Activated effector memory CD4-positive, alpha-beta T cell treated with Interleukin-2 at 50 U/mL for 16 hours (primary cell): ENCODE measurements at places on chromosomes 4 and X.

DNA sequence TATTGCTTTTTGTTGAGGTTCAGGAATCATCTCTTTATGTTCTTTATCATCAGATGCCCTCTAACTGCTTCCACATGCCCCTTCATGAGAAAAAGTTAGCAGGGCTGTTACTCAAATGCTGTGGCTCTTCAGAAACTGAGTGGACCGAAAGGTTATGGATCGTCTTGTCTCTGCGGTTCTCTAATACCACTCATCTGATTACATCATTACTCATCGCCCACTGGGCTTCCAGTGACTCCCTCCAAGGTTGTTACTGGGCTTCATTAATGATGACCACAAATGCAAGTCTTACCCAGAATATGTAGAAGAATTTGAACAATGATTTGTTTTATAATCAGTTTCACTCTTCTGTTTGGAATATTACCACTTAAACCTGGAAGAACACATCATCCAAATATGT is 67.7 kb downstream of the RWDD4 start:
- no peak for DNase-seq

DNA sequence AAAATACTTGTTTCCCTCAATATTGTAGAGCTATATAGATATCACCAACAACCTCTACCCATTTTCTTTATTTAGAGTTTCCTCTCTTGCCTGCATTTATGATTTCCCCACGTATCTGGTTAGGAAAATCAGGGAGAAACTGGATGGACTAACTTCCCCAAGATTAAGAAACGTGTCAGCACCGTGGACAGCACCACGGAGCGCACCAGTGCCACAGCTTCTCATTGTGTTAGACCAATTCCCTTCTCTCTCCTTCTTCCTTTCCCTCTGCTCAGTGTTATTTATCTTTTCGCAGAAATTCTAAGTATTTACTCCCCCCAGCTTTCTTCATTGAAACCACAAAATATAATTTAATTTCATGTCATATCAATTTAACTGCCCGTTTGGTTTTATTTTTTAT is 568.6 kb upstream of the BOD1L1 start:
- no peak for DNase-seq

GRCh38 chrX:153623310-153624029 is 23.5 kb upstream of the DUSP9 start:
- DNase-seq = no peak

DNA sequence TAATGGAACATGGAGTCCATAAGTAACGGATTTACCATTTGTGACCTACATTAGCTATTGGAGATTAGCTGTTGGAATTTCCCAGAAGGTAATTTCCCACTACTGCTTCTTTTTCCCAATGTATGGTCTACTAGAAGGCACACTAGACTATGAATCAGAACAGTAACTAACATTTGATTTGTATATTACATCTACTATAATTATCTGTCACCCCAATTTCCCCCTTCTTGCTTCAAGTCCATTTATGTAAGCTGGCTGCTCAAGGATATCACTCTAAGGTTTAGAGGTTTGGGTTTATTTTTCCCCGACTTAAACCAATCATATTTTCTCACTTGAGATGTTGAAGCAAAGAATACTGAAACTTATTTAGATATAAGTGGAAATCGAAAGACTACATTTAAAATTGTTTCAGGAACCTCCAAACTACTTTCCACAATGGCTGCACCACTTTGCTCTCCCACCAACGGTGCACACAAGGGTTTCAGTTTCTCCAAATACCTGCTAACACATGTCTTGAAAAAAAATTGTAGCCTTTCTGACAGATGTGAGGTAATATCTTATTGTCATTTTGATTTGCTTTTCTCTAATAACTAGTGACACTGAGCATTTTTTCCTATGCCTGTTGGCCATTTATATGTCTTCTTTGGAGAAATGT is 33.3 kb upstream of the H2AZ1 start:
- no peak for DNase-seq

DNA sequence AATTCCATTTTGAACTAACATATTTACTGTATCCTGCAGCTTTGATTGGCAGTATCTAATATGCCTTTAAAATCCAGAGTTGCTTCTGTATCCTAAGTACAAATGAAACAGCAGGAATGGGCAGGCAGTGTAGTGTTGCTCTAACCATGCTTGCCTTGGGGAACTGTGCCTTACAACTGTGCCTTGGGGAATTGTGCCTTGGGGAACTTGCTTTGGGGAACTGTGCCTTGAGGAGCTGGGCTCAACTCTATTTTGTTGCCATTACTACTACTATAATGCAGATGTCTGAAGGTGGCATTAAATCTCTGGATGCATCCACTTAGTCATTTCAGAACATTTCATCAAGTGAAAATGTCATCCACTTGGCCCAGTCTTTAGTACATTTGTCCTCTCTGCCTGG is 6.9 kb downstream of the CXCL3 start:
- no peak for DNase-seq

GRCh38 chr4:10159671-10160070 is 43.1 kb upstream of the WDR1 start:
- DNase-seq = no peak

- DNase-seq = no peak
Measured at GRCh38 chr4:184273166-184274147, 55.8 kb upstream of the ENPP6 start.

DNA sequence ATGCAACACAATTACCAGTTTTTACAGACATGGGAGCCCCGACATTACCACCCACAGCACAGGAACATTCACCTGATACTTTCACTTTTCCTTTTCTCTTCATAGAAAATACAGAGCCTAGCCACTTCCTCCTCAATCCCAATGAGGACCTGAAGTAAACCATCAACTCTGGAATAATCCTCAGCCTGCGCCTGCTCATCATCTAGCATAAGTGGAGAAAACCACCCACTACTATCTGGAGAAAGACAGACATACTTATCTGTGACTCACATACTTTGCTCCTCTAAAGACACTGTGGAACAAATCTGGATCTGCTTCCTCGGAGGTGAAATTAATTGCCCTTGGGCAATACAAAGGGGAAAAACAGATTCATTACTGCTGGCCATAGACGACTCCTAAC is 47.8 kb downstream of the ZCCHC13 start:
- DNase-seq = no peak

DNA sequence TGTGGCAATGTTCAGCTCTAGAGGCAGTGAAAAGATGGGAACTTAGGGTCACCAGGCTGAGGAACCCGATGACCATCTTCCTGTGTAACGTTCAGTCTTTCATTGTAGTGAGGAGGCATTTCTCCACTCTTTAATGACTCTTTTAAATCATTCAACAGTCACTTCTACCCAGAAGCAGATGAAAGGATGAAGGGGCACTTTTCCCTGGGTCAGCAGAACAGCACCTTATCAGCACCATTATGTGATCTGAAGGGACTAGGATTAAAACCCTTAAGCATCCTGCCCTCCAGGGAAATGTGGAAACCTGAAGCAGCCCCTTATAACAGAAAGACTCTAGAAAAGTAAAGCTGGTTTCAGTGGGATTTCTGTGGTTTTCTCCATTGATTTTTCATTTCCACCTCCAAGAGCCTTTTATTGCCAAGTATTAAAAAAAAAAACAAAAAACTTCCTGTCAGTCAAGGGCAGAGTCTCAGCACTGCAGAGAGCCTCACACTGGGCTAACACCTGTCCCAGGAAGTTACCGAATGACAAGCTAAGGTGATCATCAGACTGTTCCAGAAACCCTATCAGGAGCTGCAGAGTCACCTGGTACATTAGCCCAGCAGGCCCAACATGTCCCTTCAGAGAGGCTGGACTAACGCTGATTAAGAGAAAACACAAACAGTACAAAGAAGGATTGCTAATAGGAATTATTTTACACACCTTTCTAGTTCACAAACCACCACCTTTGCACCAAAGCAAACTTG is 185.9 kb downstream of the SHROOM3 start:
- no peak for DNase-seq

GRCh38 chr4:23934915-23935314 is 45.1 kb upstream of the PPARGC1A start:
- DNase-seq = no peak

DNA sequence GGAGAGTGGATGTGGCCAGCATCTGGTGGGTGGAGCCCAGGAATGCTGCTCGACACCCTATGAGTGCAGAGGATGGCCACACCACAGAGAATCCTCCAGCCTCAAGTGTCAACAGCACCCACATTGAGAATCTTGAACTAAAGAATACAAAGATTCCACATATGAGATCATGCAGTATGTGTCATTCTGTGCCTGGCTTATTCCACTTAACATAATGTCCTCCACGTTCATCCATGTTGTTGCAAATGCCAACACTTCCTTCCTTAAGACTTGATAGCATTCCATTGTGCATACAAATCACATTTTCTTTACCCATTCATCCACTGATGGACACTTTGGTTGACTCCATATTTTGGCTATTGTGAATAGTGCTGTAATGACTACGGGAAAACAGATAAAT is 145.8 kb downstream of the PRKX start:
- no peak for DNase-seq

DNA sequence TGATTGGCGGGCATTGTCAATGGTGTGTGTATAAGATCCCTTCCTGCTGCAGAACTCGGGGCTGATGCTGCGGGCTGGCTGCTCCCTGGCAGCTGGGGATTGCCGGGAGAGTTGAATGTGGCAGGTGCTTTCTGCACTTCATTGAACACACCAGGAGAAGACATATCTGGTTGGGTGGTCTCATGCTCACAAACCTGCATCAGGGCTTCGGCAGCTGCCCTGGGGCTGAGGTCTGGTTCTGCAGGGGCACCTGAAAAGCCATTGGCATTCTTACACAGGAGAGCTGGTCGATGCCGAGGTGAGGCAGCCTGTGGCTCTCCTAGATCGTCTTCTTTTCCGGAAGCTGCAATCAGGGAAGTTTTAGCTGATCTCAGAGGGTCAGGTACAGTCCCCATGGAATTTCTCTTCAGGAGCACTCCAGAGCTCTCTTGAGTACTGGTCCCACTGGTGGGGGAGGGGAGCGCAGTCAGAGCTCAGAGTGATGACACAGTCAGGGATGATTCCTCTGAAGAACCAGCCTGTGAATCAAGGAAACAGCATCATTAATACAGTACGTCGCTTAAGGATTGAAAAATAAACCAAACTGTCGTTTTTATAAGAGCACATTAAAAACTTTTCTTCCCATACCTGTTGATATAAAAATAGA is 57.8 kb downstream of the GPRIN3 start:
- DNase-seq = no peak

- DNase-seq = no peak
Measured at GRCh38 chr4:67581208-67581857, 22.8 kb downstream of the STAP1 start.

GRCh38 chr4:173735049-173735448 is 205.0 kb upstream of the HAND2 start:
- no peak for DNase-seq

DNA sequence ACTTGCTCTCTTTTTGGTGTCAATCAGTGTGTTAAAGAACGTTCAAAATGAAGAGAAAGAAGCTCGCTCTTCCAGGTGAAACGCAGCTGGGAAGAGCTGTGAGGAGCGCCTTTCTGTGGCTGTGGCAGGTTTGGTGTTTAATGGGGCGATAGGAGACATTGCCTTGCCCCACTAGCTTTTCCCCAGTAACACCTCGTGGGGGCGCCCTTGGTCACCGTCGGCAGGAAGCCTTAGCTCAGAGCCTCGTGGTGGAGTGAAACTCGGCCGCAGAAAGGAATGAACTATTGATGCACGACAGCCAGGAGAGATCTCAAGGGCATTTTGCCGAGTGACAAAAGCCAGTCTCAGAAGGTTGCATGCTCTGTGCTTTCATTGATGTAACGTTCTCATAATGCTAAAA is 65.1 kb downstream of the GPR143 start:
- no peak for DNase-seq

- no peak for DNase-seq
Measured at GRCh38 chr4:2497931-2498330, 29.0 kb downstream of the RNF4 start.

- no peak for DNase-seq
Measured at GRCh38 chr4:48025005-48025404, 8.4 kb downstream of the NIPAL1 start.

- DNase-seq = no peak
Measured at GRCh38 chrX:118756101-118756500, 28.7 kb downstream of the IL13RA1 start.

DNA sequence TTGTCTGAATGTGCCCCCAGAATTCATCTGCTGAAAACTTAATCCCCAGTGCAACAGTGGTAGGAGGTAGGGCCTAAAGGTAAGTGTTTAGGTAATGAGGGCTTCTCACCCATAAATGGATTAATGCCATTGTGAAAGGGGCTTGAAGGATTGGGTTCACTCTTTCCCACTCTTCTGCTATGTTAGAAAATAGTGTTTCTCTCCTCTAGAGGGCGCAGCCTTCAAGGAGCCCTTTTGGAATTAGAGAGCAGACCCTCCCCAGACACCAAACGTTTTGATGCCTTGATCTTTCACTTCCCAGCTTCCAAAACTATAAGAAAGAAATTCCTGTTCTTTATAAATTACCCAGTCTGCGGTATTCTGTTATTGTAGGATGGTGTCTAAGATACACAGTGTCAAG is 706.4 kb downstream of the SMARCA1 start:
- DNase-seq = no peak

DNA sequence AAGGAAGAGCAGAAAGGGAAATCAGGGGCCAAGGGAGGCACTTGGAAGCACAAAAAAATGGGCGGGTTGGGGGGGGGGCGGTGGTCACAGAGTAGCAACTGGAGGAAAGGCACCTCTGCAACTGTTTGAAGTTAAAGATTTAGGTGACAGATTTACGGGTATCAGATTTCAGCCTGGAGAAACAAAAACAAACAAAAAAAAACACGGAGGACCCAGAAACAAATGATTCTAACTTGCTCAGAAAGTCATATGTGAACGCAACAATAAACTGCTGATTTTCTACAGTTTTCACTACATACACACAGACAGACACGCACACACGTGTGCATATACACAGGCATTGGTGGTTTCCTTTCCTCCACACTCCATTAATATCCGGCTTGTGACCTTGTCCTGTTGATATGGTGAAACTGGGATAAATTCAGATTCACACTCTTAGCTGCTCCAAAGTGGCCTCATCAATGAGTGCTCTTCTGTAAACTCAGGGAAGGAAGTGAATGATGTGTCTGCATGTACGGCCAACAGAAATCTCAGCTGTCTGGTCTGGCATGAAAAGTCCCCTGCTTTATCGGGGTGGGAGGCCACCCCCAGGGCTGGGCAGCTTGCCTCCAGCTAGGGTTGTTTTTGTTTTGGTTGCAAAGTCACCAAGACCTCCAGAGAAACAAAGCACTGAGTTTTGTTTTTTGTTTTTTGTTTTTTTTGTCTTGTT is 54.3 kb downstream of the CHST7 start:
- no peak for DNase-seq

DNA sequence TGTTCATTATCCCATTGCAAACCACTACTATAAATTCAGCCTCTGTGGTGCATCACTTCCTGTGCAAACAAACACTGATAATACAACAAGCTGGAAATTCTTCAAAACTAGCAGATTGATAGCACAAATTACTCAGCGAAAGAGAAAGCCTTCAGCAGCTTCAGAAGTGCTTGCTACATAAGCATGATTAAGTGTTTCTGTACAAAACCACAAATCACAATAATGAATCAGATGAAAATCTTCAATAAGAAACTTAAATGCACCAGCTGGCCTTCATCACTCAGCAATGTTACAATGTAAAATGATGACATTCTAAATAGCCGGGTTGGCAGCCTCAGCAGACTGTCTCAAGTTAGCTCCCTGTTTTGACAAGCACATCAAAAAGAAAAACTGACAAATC is 262.2 kb downstream of the SPOCK3 start:
- no peak for DNase-seq

- no peak for DNase-seq
Measured at GRCh38 chr4:7335344-7336066, 99.2 kb downstream of the PSAPL1 start.

- no peak for DNase-seq
Measured at GRCh38 chrX:31679861-31680260, 608.0 kb upstream of the FTHL17 start.
